Neural crest cell (in vitro differentiated cells): ENCODE measurements at places on chromosomes 1 and 21. TPM values are rescaled to one million over a fixed set of nuclear protein-coding genes. Genes with fewer than 3 reads are reported as not detected.

PEAR1 gene
- total RNA-seq = 6.8 and 6.9 TPM in 2 replicates

CITED4 gene
- total RNA-seq = 11.3 TPM in 2 replicates

RNPEP gene
- total RNA-seq = 47.7 and 50.8 TPM in 2 replicates

RGS18 gene
- total RNA-seq = not detected in 2 replicates

KRTAP11-1 gene
- total RNA-seq = not detected in 2 replicates

LCE4A gene
- total RNA-seq = not detected in 2 replicates

TMEM54 gene
- 2.7 and 2.8 TPM in 2 replicates for total RNA-seq

TLCD4 gene
- total RNA-seq = 0.89 and 1.2 TPM in 2 replicates

GRCh38 chr21:28773036-28773435 is 219.6 kb downstream of the LTN1 start:
- H3K36me3 ChIP-seq = no peaks in the 10 kb centered on the region
- no peak overlapping the region for H3K27ac ChIP-seq
- H3K4me3 ChIP-seq = no peak overlapping the region
- H3K4me1 ChIP-seq = peaks cover 6% of the 10 kb centered on the region
- DNase-seq = no peak

DNA sequence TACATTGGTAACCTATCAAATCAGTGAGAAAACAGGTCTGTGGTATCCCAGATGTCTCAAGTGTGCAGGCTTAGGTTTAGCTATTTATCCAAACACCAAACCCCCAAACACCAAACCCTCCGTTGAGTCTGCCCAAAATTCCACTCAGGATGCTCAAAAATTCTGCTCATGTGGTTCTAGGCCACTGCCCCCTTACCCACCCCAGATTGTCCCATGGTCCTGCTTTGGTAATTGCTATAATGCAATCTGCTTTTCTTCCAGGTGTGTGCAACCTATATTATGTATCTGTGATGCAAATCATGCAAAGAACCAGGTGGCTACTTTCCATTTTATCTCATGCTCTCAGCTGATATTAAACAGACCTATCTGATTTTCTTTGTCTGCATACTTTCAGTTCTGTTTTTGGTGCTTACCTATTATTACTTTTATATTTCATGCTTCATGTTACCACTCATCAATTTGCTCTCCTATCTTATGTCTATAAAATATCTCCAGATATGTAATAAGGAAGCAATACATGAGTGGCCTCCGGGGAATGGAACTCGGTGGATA is 123.7 kb downstream of the TOMM20 start:
- no peaks in the 10 kb centered on the region for H3K27me3 ChIP-seq
- no peak overlapping the region for H3K27ac ChIP-seq
- no peaks in the 10 kb centered on the region for H3K36me3 ChIP-seq
- no peak overlapping the region for H3K4me3 ChIP-seq
- no peak for DNase-seq

DNA sequence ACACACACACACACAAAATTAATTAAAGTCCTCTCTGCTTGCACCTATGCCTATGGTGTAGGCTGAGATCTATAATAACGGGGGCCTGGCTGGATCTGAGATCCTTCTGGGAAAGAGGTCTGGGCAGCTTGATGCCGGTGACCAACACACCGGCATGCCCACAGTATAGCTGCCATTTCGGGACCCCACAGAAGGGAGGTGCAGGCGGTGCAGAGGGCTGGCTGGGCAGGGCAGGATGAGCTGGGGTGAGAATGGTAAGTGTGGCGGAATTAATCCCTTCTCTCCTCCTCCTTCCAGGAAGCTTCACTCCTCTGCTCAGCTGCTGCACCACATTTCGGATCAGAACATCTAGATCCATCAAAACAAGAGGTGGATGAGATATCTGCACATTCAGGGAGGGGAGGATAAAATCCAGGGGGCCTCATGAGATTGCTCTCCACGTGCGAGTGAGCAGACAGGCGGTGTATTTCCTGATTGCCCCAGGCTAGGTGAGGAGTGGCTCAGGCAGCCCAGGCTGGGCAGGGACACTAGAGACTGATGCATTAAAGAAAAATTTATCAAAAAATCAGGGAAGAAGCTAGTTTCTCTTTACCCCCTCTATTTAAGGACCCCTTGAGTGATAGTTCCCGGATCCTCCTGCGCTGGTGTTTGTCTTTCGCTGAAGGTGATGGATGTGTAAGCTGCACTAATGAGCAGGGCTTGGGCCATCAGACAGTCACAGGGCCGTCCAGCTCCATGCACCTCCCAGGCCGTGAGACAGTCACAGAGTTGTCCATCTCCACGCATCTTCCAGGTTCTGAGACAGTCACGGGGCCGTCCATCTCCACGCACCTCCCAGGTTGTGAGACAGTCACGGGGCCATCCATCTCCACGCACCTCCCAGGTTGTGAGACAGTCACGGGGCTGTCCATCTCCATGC is 449.9 kb downstream of the PTPRU start:
- DNase-seq = no peak
- peaks cover 36% of the 10 kb centered on the region for H3K4me1 ChIP-seq
- no peaks in the 10 kb centered on the region for H3K36me3 ChIP-seq

- DNase-seq = no peak
- peak overlapping the region; percentile 19 for H3K27ac ChIP-seq
- peaks cover 9% of the 10 kb centered on the region for H3K4me1 ChIP-seq
- H3K27me3 ChIP-seq = peaks cover 7% of the 10 kb centered on the region
- peak overlapping the region; percentile 84 for H3K4me3 ChIP-seq
Observed at GRCh38 chr1:32742199-32742947, 39.8 kb upstream of the SYNC start.

- DNase-seq = no peak
- no peaks in the 10 kb centered on the region for H3K36me3 ChIP-seq
- H3K27ac ChIP-seq = peak overlapping the region; percentile 89
- H3K4me3 ChIP-seq = no peak overlapping the region
- H3K4me1 ChIP-seq = peaks cover 31% of the 10 kb centered on the region
- H3K27me3 ChIP-seq = no peaks in the 10 kb centered on the region
Observed at GRCh38 chr1:44067266-44068250, 36.3 kb upstream of the SLC6A9 start.

- peaks cover 53% of the 10 kb centered on the region for H3K4me1 ChIP-seq
- no peak within 1 kb of the TSS for H3K4me3 ChIP-seq
- DNase-seq = no peak
- no peak within 1 kb of the TSS for H3K27ac ChIP-seq
- H3K27me3 ChIP-seq = no peaks in the 10 kb centered on the region
Observed at GRCh38 chr21:35048706-35049617, at the start of gene RUNX1. TSS of gene RUNX1 (minus strand) at chr21:35049302.

- DNase-seq = no peak
- H3K27me3 ChIP-seq = no peaks in the 10 kb centered on the region
- H3K36me3 ChIP-seq = no peaks in the 10 kb centered on the region
- H3K27ac ChIP-seq = no peak overlapping the region
- no peaks in the 10 kb centered on the region for H3K4me1 ChIP-seq
- H3K4me3 ChIP-seq = no peak overlapping the region
Observed at GRCh38 chr1:219427989-219428388, 184.9 kb downstream of the ZC3H11B start.

- H3K27me3 ChIP-seq = peaks cover 28% of the 10 kb centered on the region
- no peaks in the 10 kb centered on the region for H3K36me3 ChIP-seq
- H3K4me3 ChIP-seq = no peak within 1 kb of the TSS
- DNase-seq = peak; percentile 71
Observed at GRCh38 chr1:159900086-159900680, at the start of gene CFAP45. TSS of gene CFAP45 (minus strand) at chr1:159900165. CDS start at chr1:159900098, 67 bp downstream.

- DNase-seq = no peak
- H3K27me3 ChIP-seq = no peaks in the 10 kb centered on the region
- no peaks in the 10 kb centered on the region for H3K36me3 ChIP-seq
- H3K4me3 ChIP-seq = no peak overlapping the region
- peaks cover 6% of the 10 kb centered on the region for H3K4me1 ChIP-seq
Observed at GRCh38 chr1:10204003-10204642, 6.2 kb upstream of the KIF1B start.

- peaks cover 46% of the 10 kb centered on the region for H3K4me1 ChIP-seq
- H3K36me3 ChIP-seq = peaks cover 6% of the 10 kb centered on the region
- H3K27me3 ChIP-seq = peaks cover 3% of the 10 kb centered on the region
- DNase-seq = no peak
Observed at GRCh38 chr21:41973861-41974751, 20.3 kb upstream of the C2CD2 start.

GRCh38 chr1:228810878-228811711 is 75.8 kb downstream of the RHOU start:
- H3K4me1 ChIP-seq = peaks cover 28% of the 10 kb centered on the region
- no peak for DNase-seq
- H3K27me3 ChIP-seq = no peaks in the 10 kb centered on the region

DNA sequence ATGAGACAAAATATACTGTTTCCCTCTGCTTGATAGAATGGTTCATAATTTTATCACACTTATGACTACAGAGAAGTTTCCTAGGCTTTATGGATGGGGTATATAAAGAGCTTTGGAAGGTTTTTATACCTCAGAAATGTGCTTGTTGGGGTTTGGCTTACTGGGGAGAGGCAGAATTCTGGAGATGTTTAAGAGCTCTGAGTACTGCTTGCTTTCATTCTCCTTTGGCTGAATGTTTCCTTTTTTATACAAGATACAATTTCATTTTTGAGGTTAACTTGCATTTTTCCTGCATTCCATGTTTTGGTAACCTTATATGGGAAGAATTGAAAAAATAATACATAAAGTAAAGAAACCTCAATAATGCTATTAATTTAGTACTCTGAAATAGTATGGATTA is 157.7 kb upstream of the COL11A1 start:
- no peak for DNase-seq
- H3K27ac ChIP-seq = no peak overlapping the region
- H3K27me3 ChIP-seq = no peaks in the 10 kb centered on the region
- no peaks in the 10 kb centered on the region for H3K36me3 ChIP-seq

GRCh38 chr1:244802041-244802440 is 33.4 kb upstream of the COX20 start:
- no peaks in the 10 kb centered on the region for H3K27me3 ChIP-seq
- no peaks in the 10 kb centered on the region for H3K36me3 ChIP-seq
- no peak overlapping the region for H3K4me3 ChIP-seq

GRCh38 chr21:34203851-34204420 is 130.6 kb downstream of the MRPS6 start:
- H3K36me3 ChIP-seq = peaks cover 2% of the 10 kb centered on the region
- peaks cover 66% of the 10 kb centered on the region for H3K4me1 ChIP-seq
- no peaks in the 10 kb centered on the region for H3K27me3 ChIP-seq
- no peak for DNase-seq
- peak overlapping the region; percentile 44 for H3K4me3 ChIP-seq

- H3K4me1 ChIP-seq = peaks cover 47% of the 10 kb centered on the region
- H3K27ac ChIP-seq = peak overlapping the region; percentile 13
- DNase-seq = no peak
- H3K27me3 ChIP-seq = peaks cover 2% of the 10 kb centered on the region
- H3K4me3 ChIP-seq = peak overlapping the region; percentile 14
Observed at GRCh38 chr1:243926803-243927245, 76.8 kb upstream of the AKT3 start.

- DNase-seq = no peak
- no peaks in the 10 kb centered on the region for H3K36me3 ChIP-seq
- no peak overlapping the region for H3K27ac ChIP-seq
- peaks cover 21% of the 10 kb centered on the region for H3K4me1 ChIP-seq
- H3K4me3 ChIP-seq = no peak overlapping the region
Observed at GRCh38 chr1:186091222-186091720, 283.8 kb downstream of the TPR start.

GRCh38 chr1:195195423-195196057 is 1412.7 kb downstream of the KCNT2 start:
- H3K4me1 ChIP-seq = no peaks in the 10 kb centered on the region
- no peak overlapping the region for H3K27ac ChIP-seq

- H3K27ac ChIP-seq = no peak overlapping the region
- DNase-seq = no peak
- no peaks in the 10 kb centered on the region for H3K27me3 ChIP-seq
- H3K36me3 ChIP-seq = peaks cover 21% of the 10 kb centered on the region
- no peak overlapping the region for H3K4me3 ChIP-seq
- H3K4me1 ChIP-seq = peaks cover 8% of the 10 kb centered on the region
Observed at GRCh38 chr1:64866689-64867088, 99.7 kb downstream of the JAK1 start.
